ENCODE measurements at places on chromosomes 2 and 18.

GRCh38 chr18:26487437-26487836 lies 60.9 kb downstream of the KCTD1 start:
- H3K27ac ChIP-seq = no peak overlapping the region
- H3K27me3 ChIP-seq = no peaks in the 10 kb centered on the region
- peak; percentile 53 for DNase-seq
- no peaks in the 10 kb centered on the region for H3K36me3 ChIP-seq
- no peaks in the 10 kb centered on the region for H3K4me1 ChIP-seq

DNA sequence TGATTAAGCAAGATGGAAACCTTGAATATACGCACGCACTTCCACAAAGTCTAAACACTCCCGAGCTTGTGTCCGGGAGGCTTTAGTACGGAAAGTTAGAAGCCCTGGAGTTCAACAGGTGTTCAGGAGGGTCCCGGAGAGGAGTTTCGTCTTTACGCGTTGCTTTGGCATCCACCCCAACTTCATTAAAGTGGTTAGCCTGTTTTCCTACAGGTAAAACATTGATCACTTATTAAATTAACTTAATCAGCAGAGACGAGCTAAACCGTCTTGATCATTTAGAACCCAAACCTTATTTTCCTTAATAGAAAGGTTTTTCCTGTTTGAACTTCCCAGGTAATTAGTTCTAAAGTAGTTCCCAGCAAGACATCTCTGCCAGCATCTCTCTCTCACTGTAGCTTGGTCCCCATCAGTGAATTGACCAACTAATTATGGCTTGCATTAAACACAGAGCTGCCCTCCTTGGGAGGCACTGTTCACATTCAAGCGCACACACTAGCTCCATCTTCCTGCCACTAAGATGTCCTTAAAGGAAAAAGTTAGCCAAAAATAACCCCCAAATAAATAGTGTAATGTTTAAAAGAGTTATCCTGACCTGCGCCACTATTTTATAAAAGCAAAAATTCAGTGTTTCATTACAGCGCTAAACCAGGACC lies 1.4 kb downstream of the NPAS2 start:
- no peak overlapping the region for H3K27ac ChIP-seq
- H3K4me1 ChIP-seq = peaks cover 13% of the 10 kb centered on the region
- DNase-seq = no peak

DNA sequence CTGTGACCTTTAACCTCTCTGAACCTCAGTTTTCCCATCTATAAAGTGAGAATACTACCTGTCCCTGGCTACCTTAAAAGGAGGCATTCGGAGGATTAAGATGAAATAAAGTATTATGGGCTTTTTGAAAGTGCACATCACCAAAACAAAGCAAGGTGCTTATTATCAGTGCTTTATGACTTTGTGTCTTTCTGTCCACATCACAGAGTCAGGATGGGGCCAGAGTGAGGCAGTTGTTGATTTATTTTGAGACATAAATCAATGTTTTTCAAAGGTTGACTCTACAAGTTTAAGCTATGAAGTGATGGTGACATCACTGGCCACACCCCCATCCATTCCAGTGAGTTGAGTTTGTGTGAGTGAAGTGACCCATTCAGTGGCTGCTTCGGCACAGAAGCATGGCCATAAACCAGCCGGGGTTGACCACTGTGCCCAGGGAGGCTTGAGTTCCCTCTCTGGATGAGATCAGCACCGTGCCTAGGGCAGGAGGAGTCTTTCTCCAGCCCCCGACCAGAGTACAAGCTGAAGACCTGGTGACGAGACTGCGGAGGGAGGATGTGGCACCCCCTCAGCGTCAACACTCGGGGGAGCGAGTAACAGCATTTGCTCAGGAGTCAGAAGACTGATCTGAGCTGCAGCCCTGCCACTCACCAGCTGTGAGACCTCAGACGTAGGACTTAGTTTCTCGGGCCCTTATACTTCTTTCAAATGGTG lies 89.0 kb upstream of the PPP1CB start:
- peak; percentile 29 for DNase-seq
- H3K4me1 ChIP-seq = peaks cover 21% of the 10 kb centered on the region
- H3K27ac ChIP-seq = no peak overlapping the region
- H3K36me3 ChIP-seq = no peaks in the 10 kb centered on the region
- H3K27me3 ChIP-seq = no peaks in the 10 kb centered on the region
- H3K4me3 ChIP-seq = no peak overlapping the region

DNA sequence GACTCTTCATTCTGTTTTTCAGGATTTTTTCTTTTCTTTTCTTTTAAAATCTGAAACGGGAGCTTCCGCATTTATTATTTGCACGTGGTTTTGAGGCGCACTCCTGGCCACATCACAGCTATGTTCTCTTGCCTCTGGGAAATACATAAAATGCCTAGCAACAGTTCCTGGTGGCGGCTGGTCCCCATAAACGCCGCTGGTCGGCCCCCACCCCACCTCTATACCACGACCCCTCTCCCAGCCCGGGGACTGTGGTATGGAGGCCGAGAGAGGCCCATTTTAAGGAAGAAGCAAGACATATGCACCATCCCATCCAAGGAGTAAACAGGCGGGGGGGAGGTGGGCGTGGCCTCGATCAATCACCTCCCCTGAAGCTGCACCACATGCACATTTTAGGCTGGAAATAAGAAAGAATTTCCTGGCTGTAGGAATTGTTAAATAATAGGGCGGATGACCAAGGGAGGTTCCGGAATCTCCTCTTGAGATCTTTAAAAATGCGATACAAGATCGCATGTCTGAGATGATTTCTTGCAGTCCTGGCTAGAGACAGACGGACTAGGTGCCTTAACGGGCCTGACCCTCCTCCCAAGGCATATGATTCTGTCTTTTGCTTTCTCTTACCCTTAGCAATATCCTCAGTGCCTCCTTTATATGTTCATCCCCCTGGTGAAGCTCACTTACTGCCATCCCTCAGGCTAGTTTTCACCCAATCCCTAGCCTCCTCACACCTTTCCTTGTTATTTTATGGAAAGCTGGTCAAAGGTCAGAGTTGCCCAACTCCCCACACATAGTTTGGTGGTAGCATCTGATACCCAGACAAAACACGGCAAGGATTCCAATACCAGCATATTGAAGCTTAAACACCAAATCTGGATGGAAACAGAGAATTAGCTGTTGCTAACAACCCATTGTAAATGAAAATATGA lies 82.4 kb downstream of the BCL2 start:
- no peaks in the 10 kb centered on the region for H3K36me3 ChIP-seq
- H3K4me3 ChIP-seq = no peak overlapping the region
- DNase-seq = peak; percentile 95
- H3K27ac ChIP-seq = no peak overlapping the region
- no peaks in the 10 kb centered on the region for H3K27me3 ChIP-seq

- no peak for DNase-seq
- H3K36me3 ChIP-seq = peaks cover 4% of the 10 kb centered on the region
- no peak overlapping the region for H3K4me3 ChIP-seq
- no peaks in the 10 kb centered on the region for H3K4me1 ChIP-seq
- H3K27ac ChIP-seq = no peak overlapping the region
Observed at GRCh38 chr2:149399934-149400615, 69.7 kb downstream of the LYPD6 start.

GRCh38 chr18:56413862-56414261 lies 224.5 kb downstream of the TXNL1 start:
- no peak overlapping the region for H3K4me3 ChIP-seq
- H3K27me3 ChIP-seq = no peaks in the 10 kb centered on the region
- no peaks in the 10 kb centered on the region for H3K36me3 ChIP-seq
- H3K4me1 ChIP-seq = no peaks in the 10 kb centered on the region

DNA sequence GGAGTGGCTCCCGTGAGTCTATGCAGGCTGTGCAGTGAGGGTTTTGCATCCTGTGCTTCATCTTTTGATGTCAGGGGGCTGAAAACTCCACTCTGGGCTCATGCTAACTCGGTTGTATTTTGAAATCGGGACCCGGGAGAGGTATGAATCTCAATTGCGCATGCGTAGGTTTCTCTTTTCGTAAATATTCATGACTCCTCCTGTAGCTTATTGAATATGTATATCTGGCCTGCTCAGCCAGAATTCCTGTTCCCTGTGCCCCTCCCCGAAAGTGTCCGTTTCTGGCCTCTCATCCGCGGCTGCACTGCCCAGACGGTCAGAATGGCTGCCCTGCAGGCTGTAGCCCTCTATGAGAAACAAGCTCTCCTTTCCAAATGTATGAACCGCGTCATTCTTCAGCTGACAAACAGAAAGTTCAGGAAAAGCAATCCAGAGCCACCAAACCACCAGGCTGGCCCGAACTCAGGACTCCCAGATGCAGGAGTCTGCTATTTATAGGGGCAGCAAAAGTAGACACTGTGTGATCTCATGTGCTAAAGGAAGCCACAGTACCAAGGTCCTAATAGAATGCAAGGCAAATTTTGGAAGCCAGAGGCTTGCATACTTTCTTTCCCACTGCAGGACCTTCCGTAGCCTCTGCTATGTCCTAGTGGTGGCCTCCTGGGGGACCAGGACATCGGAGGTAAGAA lies 41.7 kb downstream of the AKAIN1 start:
- H3K4me3 ChIP-seq = no peak overlapping the region
- no peak overlapping the region for H3K27ac ChIP-seq
- H3K27me3 ChIP-seq = no peaks in the 10 kb centered on the region
- no peaks in the 10 kb centered on the region for H3K36me3 ChIP-seq
- DNase-seq = no peak

- H3K36me3 ChIP-seq = no peaks in the 10 kb centered on the region
- no peaks in the 10 kb centered on the region for H3K27me3 ChIP-seq
- no peak overlapping the region for H3K27ac ChIP-seq
- DNase-seq = no peak
- no peak overlapping the region for H3K4me3 ChIP-seq
- no peaks in the 10 kb centered on the region for H3K4me1 ChIP-seq
Observed at GRCh38 chr18:3924455-3924854, 474.5 kb downstream of the TGIF1 start.

- H3K27ac ChIP-seq = no peak overlapping the region
- H3K4me3 ChIP-seq = no peak overlapping the region
- no peaks in the 10 kb centered on the region for H3K36me3 ChIP-seq
- no peaks in the 10 kb centered on the region for H3K27me3 ChIP-seq
- H3K4me1 ChIP-seq = no peaks in the 10 kb centered on the region
- no peak for DNase-seq
Observed at GRCh38 chr18:74172697-74173433, 24.5 kb downstream of the TIMM21 start.

DNA sequence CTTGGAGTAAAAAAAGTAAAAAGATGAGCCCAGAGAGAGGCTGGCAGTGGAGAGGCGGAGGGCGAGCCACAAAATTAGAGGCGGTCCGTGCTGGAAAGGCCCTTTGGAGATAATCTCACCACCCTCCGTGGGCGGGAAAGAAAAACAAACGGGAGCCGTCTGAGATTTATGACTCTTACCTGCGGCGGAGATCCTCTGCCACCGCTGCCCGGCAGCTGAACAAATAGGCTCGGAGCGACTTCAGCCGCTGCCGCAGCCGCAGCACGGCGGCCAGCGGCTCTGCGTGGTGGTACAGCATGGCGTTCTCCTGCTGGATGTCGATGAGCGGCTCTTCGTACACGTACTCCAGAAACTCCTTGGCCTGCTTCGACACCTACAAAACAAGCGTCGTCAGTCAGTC lies 94.6 kb downstream of the PLEKHM3 start:
- DNase-seq = peak; percentile 28
- no peaks in the 10 kb centered on the region for H3K36me3 ChIP-seq
- H3K27ac ChIP-seq = no peak overlapping the region

- no peaks in the 10 kb centered on the region for H3K4me1 ChIP-seq
- no peaks in the 10 kb centered on the region for H3K27me3 ChIP-seq
Observed at GRCh38 chr2:197248001-197248401, 62.6 kb downstream of the ANKRD44 start.

DNA sequence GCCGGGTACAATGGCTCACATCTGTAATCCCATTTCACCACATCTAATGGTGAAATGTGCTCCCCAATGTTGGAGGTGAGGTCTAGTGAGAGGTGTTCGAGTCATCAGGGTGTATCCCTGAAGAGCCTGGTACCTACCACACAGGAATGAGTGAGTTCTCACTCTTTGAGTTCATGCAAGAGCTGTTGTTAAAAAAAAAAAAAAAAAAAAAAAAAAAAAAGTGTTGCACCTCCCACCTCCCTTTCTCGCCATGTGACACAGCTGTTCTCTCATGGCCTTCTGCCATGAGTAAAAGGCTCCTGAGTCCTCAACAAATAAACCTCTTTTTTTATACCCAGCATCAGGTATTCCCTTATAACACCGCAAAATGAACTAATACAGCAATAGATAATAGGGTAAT lies 106.3 kb downstream of the C2orf74 start:
- no peak overlapping the region for H3K27ac ChIP-seq
- H3K4me1 ChIP-seq = no peaks in the 10 kb centered on the region
- no peaks in the 10 kb centered on the region for H3K27me3 ChIP-seq
- no peak for DNase-seq

DNA sequence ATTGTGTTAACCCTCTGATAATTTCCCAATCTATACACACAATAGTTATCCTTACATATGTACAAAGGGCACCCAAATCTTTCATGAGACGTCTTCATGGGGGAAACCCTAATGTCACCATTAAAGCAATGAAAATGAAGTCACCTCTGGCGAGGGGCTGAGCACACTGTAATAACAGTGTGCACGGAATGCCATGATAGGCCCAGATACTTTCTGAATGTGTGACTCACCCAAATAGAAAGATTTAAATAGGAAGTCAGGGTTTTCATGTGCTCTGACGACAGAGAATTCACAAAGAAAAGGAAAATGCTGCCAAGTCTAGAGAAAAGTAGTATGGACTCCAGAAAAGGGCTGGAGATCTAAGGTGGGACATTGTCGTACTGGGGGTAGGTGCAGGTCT lies 128.3 kb downstream of the SATB2 start:
- DNase-seq = no peak
- no peaks in the 10 kb centered on the region for H3K27me3 ChIP-seq
- H3K36me3 ChIP-seq = no peaks in the 10 kb centered on the region
- H3K27ac ChIP-seq = no peak overlapping the region

DNA sequence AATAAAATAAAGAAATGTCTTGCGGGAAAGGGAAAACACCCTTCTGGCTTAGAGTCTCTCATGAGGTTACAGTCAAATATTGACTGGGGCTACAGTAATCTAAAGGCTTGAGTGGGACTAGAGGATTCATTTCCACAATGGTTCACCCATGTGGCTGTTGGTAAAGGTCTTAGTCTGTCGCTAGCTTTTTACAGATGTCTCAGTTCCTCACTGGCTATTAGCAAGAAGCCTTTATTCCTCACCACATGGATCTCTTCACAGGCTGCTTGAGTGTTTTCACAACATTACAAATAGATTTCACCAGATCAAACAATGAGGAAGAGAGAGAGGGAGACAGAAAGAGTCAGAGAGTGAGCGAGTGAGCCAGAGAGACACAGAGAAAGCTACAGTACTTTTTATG lies 8.3 kb upstream of the ZC3H15 start:
- no peak overlapping the region for H3K27ac ChIP-seq
- H3K36me3 ChIP-seq = no peaks in the 10 kb centered on the region
- no peak overlapping the region for H3K4me3 ChIP-seq
- no peaks in the 10 kb centered on the region for H3K4me1 ChIP-seq
- H3K27me3 ChIP-seq = no peaks in the 10 kb centered on the region
- no peak for DNase-seq

DNA sequence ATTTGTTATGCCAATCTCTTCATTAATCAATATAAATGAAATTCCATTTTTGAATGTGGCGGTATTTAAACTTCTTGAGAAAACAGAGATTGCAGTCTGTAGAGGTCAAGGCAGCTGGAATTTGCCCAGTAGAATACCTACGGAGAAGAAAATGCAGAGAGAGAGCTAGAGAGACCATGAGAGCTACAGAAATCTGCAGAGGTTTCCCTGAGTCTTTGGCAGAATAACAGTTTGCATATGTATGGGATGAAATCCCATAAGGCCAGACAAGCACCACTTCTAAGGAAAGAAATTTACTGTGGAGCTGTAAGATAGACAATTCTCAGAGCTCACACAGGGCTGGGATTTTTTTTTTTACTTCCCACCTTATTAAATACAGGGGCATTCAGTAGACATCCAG lies 23.6 kb upstream of the TMEFF2 start:
- H3K4me3 ChIP-seq = no peak overlapping the region
- H3K27ac ChIP-seq = no peak overlapping the region
- no peak for DNase-seq
- H3K4me1 ChIP-seq = no peaks in the 10 kb centered on the region

Measured in trophoblast cell (in vitro differentiated cells and primary cell).